ENCODE measurements at places on chromosomes 5 and 9.

GRCh38 chr9:76756268-76756640 is 8.0 kb upstream of the PCA3 start:
- peak; percentile 39 for DNase-seq

- no peak for DNase-seq
Observed at GRCh38 chr5:36644727-36645126, 38.3 kb downstream of the SLC1A3 start.

- DNase-seq = no peak
Observed at GRCh38 chr5:35246900-35247647, 16.8 kb upstream of the PRLR start.

GRCh38 chr5:145887976-145888574 is 15.3 kb upstream of the GRXCR2 start:
- DNase-seq = peak; percentile 5

- no peak for DNase-seq
Observed at GRCh38 chr5:20360263-20360662, 372.3 kb upstream of the CDH18 start.

DNA sequence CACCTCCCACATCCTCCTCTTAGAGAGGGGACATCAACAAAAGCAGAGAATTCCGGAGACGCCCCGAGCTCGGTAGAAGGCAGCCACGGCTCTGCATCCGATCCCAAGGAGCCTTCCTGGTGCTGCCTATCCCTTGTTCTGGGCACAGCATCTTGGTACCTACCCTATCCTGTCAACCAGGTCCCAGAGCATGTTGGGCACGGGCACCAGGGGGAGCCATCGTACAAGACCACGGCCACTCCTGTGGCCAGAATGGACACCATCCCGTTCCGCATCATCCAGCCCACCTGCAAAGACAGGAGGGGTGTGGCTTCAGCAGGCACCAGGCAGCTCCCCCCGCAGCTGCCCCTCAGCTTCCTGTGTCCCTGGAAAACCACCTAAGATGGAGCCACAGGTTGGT is 62.7 kb upstream of the ZNF354A start:
- peak; percentile 28 for DNase-seq

GRCh38 chr9:11973511-11973910 is 719.7 kb upstream of the TYRP1 start:
- DNase-seq = no peak

- DNase-seq = peak; percentile 55
Observed at GRCh38 chr5:36305571-36306326, 4.0 kb upstream of the RANBP3L start.

- DNase-seq = no peak
Observed at GRCh38 chr9:114250648-114251047, 72.2 kb upstream of the ORM1 start.

GRCh38 chr9:84322828-84323227 is 17.7 kb downstream of the SLC28A3 start:
- peak; percentile 64 for DNase-seq

DNA sequence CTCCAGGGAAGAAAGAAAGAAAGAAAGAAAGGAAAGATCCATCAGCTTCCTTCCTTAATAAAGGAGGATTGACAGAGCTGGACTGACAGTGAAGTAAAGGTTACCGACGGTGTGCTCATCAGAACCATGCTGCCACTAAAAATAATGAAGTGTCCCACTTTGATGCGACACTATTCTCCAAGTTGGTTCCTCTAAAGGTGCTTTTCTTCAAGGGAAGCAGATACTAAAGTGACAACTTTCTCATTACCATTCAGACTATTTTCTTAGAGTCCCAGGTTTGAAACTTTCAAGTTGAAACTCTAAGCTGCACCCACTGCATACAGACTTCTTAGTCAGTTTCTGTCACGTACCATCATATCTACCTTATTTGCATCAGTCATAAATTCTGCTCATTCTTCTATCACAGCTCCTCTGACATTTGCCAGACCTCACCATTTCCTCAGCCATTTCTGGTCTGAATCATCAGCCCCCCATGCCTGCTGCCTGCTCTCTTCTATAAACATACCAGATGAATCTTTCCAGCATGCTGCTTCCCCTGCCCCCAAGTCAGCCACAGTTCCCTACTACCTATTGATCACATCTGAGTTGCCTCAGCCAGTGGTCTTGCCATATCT is 177.6 kb downstream of the DEPDC1B start:
- DNase-seq = peak; percentile 54

GRCh38 chr9:5712651-5713390 is 83.9 kb downstream of the RIC1 start:
- DNase-seq = no peak

- DNase-seq = no peak
Observed at GRCh38 chr9:120366644-120367019, 213.3 kb downstream of the CDK5RAP2 start.

GRCh38 chr5:128965011-128965637 is at the start of gene SLC27A6:
TSS of gene SLC27A6 (plus strand) at chr5:128965488. CDS start at chr5:128966138, 650 bp downstream.
- DNase-seq = no peak

DNA sequence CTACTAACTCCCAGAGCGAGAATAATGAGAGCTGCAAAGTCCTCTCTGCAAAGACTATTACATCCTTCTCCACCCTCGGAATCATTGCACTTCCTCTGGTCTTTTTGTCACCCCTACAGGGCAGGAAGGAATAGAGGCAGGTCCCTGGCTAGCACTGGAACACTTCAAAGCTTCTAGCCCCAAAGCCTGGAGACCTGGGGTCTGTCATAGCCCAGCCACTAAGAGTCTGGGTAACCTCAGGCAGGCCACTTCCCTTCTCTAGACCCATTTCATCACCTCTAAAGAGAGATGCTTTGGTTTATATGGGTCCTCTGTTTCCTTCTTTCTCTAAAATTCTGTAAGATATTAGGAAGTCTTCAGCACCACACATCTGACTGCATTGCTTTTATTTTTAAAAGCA is 6.7 kb downstream of the ADRB2 start:
- DNase-seq = no peak

DNA sequence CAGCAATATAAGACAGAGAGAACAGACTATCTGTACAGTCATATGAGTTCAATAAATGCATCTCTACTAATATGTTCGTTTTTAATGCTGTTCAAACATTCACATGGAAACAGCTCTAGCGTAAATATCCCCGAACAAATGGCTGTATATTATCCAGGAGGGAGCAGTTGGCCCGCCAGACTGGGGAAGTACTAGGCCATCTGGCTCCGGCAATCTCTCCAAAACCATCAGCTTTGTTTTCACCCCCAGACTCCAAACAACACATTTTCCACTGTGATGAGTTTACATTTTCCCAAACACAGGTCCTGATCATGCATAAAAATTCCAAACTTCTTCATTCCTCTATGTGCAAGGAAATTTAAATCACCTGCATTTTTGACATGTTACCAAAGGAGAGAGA is 8.7 kb downstream of the EBF1 start:
- DNase-seq = no peak

Measured in inflammatory macrophage treated with lipopolysaccharide for 4 hours (primary cell).